ENCODE measurements at places on chromosomes 4 and X.

- no peaks in the 10 kb centered on the region for H3K27me3 ChIP-seq
- H3K4me3 ChIP-seq = no peak overlapping the region
- H3K4me1 ChIP-seq = no peaks in the 10 kb centered on the region
Observed at GRCh38 chr4:95506264-95506663, 42.5 kb downstream of the UNC5C start.

DNA sequence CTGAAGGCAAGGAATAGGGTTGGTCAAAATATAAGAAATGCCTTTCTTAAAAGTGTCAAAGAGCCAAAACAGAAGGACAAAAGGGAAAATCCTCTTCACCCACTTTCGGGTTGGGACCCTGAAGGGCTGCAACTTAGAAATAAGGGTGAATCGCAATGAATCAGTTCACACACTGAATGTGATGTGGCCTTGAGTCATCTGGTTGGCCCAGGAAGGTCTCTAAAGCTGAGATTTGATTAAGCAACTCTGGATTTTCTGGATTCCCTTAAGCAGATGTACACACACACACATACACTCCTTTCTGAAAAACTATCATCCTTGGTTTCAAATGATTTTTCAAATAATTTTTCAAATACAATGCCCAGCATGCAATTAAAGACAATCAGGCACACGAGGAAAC is 13.1 kb downstream of the TAB3 start:
- H3K36me3 ChIP-seq = no peaks in the 10 kb centered on the region

- peaks cover 31% of the 10 kb centered on the region for H3K4me1 ChIP-seq
- peak overlapping the region; percentile 92 for H3K4me3 ChIP-seq
- DNase-seq = no peak
- H3K27ac ChIP-seq = peak overlapping the region; percentile 100
Observed at GRCh38 chr4:173332963-173333657, 1.0 kb downstream of the HMGB2 start.

GRCh38 chrX:43663173-43663572 is 7.1 kb downstream of the MAOA start:
- H3K27ac ChIP-seq = no peak overlapping the region
- H3K36me3 ChIP-seq = no peaks in the 10 kb centered on the region
- no peaks in the 10 kb centered on the region for H3K27me3 ChIP-seq
- H3K4me1 ChIP-seq = no peaks in the 10 kb centered on the region
- H3K4me3 ChIP-seq = no peak overlapping the region

DNA sequence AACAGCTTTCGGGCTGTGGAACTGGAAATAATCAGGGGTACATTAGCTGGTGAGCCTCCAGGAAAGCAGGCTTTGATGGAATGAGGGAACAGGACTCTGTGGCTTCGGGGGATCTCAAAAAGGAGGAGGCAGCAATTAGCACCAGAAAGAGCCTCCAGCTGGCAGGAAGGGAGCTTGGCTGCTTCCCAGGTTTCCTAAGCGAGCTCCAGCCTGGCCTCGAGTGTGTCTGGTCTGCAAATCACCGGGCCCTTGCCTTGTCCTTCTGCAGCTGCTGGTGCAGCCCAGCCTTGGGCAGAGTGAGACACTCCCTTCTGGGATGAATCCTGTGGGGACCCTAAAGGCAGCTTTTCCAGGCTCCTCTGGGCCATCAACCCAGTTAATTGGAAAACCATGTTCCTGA is 10.7 kb upstream of the PDHA1 start:
- H3K4me3 ChIP-seq = no peak overlapping the region
- no peak for DNase-seq
- H3K36me3 ChIP-seq = no peaks in the 10 kb centered on the region
- no peak overlapping the region for H3K27ac ChIP-seq
- H3K27me3 ChIP-seq = no peaks in the 10 kb centered on the region

DNA sequence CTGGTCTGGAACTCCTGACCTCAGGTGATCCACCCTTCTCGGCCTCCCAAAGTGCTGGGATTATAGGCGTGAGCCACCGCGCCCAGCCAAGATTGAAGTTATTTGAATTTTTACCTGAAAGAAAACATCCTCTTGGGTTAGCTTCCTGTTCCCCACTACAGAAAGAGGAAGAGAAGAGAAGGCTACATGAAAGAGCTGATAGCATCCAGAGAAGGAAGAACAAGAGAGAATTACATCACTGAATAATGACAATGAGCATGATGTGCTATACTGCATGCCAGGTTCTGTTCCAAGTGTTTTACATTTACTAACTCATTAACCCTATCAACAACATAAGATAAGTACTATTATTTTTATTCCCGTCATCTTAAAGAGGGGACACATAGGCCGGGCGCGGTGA is 11.5 kb upstream of the TBC1D1 start:
- no peaks in the 10 kb centered on the region for H3K36me3 ChIP-seq
- no peaks in the 10 kb centered on the region for H3K27me3 ChIP-seq
- H3K4me1 ChIP-seq = no peaks in the 10 kb centered on the region
- H3K27ac ChIP-seq = no peak overlapping the region
- no peak for DNase-seq

GRCh38 chr4:145541346-145541745 is 59.7 kb downstream of the SMAD1 start:
- no peak for DNase-seq
- no peak overlapping the region for H3K4me3 ChIP-seq
- no peaks in the 10 kb centered on the region for H3K36me3 ChIP-seq
- H3K27me3 ChIP-seq = no peaks in the 10 kb centered on the region

DNA sequence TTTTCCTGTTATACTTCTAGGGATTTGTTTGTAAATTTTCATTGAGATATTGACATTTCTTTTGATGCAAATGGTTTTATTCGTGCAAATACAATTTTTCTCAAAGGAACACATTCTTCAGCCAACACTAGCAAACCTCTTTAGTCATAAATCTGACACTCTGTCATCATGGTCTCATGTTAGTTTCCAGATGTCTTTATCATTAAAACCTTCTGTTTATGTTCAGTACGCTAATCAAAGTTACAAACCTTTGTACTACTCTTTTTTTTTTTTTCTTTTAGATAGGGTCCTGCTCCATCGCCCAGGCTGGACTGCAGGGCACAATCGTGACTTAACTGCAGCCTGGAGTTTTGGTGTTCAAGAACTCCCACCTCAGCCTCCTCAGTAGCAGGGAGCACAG is 7.1 kb downstream of the SLC25A31 start:
- no peak for DNase-seq
- H3K27ac ChIP-seq = no peak overlapping the region
- H3K4me1 ChIP-seq = no peaks in the 10 kb centered on the region
- no peaks in the 10 kb centered on the region for H3K27me3 ChIP-seq
- no peaks in the 10 kb centered on the region for H3K36me3 ChIP-seq

DNA sequence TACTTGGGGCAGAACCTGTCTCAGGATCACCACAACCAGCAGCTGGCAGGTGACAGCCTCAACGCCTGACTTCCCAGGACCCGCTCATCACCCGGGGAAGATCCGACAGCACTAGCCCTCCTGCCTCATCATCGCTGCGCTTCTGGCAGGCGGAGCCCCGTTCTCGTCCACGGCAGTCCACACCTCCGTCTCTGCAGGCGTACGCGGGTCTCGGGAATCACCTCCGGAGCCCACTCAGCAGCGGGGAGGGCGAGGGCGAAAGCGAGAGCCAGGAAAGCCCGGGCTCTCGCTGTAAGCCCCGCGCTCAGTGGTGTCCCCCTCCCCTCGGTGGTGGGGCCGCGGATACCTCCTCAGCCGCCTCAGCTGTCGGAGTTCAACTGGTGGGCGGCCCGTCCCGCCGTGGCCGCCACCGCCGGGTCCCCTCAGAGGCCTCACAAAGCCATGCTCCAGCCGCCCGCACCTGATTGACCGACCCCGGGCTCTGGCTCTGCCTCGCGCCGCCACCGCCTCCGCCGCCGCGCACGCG is 518 bp upstream of the CNKSR2 start:
- H3K27ac ChIP-seq = peak overlapping the region; percentile 47
- peaks cover 4% of the 10 kb centered on the region for H3K27me3 ChIP-seq
- peaks cover 6% of the 10 kb centered on the region for H3K4me1 ChIP-seq
- no peak for DNase-seq
- H3K36me3 ChIP-seq = no peaks in the 10 kb centered on the region

DNA sequence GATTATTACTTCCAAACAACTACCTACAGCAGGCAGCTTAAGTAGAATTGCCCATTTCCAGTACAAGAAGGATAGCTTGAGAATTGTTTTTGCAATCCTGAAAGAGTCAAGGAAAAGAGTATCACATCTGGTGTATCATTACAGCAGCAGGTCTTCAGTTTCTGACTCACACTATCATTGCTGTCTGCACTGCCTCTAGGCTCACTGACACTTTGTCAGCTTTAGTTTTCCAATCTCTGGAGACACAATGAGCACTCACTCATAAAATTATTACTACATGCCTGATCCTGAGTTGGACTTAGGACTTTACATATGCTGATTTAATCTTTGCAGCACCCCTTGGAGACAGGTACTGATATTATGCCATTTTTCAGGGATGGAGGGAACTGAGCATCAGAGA is 244.6 kb upstream of the BOD1L1 start:
- no peak for DNase-seq
- no peaks in the 10 kb centered on the region for H3K4me1 ChIP-seq
- H3K36me3 ChIP-seq = no peaks in the 10 kb centered on the region
- H3K27ac ChIP-seq = no peak overlapping the region
- no peak overlapping the region for H3K4me3 ChIP-seq
- no peaks in the 10 kb centered on the region for H3K27me3 ChIP-seq

GRCh38 chr4:54254116-54254914 is 25.2 kb downstream of the PDGFRA start:
- H3K36me3 ChIP-seq = no peaks in the 10 kb centered on the region
- H3K4me3 ChIP-seq = no peak overlapping the region
- H3K4me1 ChIP-seq = no peaks in the 10 kb centered on the region
- DNase-seq = no peak
- no peaks in the 10 kb centered on the region for H3K27me3 ChIP-seq
- H3K27ac ChIP-seq = no peak overlapping the region

- H3K27me3 ChIP-seq = no peaks in the 10 kb centered on the region
- no peak overlapping the region for H3K27ac ChIP-seq
- DNase-seq = no peak
- H3K36me3 ChIP-seq = no peaks in the 10 kb centered on the region
- no peaks in the 10 kb centered on the region for H3K4me1 ChIP-seq
- H3K4me3 ChIP-seq = no peak overlapping the region
Observed at GRCh38 chr4:183356931-183357675, 34.9 kb upstream of the CLDN24 start.

- DNase-seq = no peak
- H3K27me3 ChIP-seq = no peaks in the 10 kb centered on the region
- no peak overlapping the region for H3K4me3 ChIP-seq
- no peak overlapping the region for H3K27ac ChIP-seq
- H3K36me3 ChIP-seq = no peaks in the 10 kb centered on the region
Observed at GRCh38 chr4:129355031-129355430, 259.1 kb downstream of the C4orf33 start.

- no peaks in the 10 kb centered on the region for H3K27me3 ChIP-seq
- H3K27ac ChIP-seq = no peak overlapping the region
- H3K4me3 ChIP-seq = no peak overlapping the region
- no peaks in the 10 kb centered on the region for H3K36me3 ChIP-seq
- no peak for DNase-seq
Observed at GRCh38 chr4:92328095-92328494, 24.3 kb downstream of the GRID2 start.

DNA sequence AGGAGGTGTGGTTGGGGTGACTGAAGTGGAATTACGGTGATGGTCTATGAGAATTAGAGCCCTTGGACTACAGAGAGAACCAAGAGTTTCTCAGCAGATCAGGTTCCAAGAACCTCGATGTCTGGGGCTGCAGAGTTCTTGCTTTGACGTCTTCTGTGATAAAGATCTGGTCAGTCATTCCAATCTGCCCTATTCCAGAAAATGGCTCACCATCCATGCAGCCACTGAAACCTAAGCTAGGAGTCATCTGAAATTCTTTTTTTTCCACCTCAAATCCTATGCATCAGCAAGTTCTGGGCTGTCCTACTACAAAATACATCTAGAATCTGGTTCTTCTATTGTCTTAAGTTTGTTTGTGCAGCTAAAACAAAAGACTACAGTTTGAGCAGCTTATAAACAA is 254.4 kb upstream of the PGRMC2 start:
- H3K4me3 ChIP-seq = no peak overlapping the region
- H3K27ac ChIP-seq = no peak overlapping the region
- no peaks in the 10 kb centered on the region for H3K36me3 ChIP-seq

GRCh38 chrX:55767100-55767499 is 49.6 kb downstream of the RRAGB start:
- H3K36me3 ChIP-seq = no peaks in the 10 kb centered on the region
- no peak for DNase-seq
- no peak overlapping the region for H3K4me3 ChIP-seq
- no peaks in the 10 kb centered on the region for H3K4me1 ChIP-seq

- no peaks in the 10 kb centered on the region for H3K36me3 ChIP-seq
- no peaks in the 10 kb centered on the region for H3K27me3 ChIP-seq
- no peak for DNase-seq
- H3K4me1 ChIP-seq = no peaks in the 10 kb centered on the region
Observed at GRCh38 chrX:112761242-112762207, 79.1 kb downstream of the AMOT start.

GRCh38 chrX:54447461-54447860 is 7.3 kb downstream of the TSR2 start:
- H3K4me3 ChIP-seq = no peak overlapping the region
- no peaks in the 10 kb centered on the region for H3K4me1 ChIP-seq
- DNase-seq = no peak
- no peaks in the 10 kb centered on the region for H3K36me3 ChIP-seq

DNA sequence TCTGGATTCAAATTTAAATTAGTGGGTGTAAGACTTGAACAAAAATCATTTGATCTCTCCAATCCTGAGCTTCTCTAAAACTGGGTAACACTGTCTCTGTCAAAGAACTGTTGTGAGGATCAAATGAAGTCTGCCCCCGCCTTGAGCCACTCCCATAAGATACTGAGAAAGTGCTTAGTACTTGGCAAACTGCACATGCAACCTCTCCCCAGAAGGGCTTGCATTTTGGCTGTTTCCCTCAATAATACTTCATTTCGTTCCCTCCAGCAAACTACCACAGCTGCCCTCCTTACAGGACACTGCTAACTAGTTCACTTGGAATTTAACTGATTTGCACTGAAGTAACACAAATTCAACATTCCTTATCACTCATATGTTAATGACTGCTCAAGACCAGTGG is 79.8 kb downstream of the APBB2 start:
- no peaks in the 10 kb centered on the region for H3K27me3 ChIP-seq
- no peaks in the 10 kb centered on the region for H3K36me3 ChIP-seq
- no peak overlapping the region for H3K4me3 ChIP-seq
- peaks cover 36% of the 10 kb centered on the region for H3K4me1 ChIP-seq
- DNase-seq = no peak
- H3K27ac ChIP-seq = no peak overlapping the region

DNA sequence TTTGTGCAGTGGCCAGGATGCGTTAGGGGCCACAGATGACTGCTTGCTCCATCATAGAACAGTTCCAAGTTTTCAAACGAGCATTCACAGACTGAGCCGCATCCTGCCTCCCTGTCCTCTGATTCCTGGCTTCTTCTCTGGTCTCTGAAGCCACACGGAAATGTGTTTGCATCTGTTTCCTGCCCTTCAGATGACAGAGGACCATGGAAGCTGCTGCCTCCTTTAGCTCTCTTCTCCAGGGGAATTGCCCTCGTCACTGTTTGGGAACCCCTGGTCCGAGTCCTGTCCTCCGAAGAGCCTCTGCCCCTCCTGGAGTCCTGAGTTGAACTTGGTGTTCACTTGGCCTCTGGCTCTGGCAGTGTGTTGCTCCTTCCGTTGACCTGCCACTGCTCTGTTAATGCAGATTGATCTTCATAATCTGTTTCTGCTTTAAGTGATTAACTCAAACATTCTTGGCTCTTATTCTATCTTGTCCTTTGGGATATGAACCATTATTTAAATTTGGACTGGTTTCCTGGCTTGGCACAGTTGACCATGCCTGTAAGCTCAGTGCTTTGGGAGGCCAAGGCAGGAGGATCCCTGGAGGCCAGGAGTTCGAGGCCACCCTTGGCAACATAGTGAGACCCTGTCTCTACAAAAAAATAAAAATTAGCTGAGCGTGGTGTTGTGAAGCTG is 96.0 kb downstream of the PTTG2 start:
- H3K36me3 ChIP-seq = peaks cover 28% of the 10 kb centered on the region
- DNase-seq = no peak
- H3K4me1 ChIP-seq = peaks cover 51% of the 10 kb centered on the region
- H3K4me3 ChIP-seq = no peak overlapping the region
- H3K27ac ChIP-seq = peak overlapping the region; percentile 86
